ENCODE measurements at places on chromosomes 1 and 21.
A peak's percentile ranks its signal among the peaks of the same experiment; 100 is the strongest.

- DNase-seq: peak; percentile 13
Measured at GRCh38 chr1:154595621-154596020, 12.4 kb downstream of the ADAR start.

- no peak for DNase-seq
Measured at GRCh38 chr1:230641900-230642262, 400 bp upstream of the COG2 start.

DNA sequence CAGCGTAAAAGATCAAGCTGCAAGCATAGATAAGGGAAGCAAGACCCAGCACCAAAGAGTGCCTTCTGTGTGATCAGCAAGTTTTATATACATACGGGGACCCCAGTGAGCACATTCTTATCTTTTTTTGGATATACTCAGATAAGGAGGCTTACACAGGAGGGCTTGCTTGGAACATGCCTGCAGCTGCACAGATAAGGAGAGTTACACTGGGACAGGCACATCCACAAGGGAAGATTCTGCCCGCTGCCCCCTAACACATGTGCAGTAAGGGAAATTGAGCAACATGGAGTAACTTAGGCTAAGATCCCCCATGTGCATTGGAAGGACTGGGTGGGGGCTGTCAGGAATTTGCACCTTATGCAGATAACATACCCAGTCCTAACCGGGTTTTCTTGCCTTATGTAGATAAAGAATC is 1334.8 kb downstream of the MRPL39 start:
- DNase-seq: no peak

DNA sequence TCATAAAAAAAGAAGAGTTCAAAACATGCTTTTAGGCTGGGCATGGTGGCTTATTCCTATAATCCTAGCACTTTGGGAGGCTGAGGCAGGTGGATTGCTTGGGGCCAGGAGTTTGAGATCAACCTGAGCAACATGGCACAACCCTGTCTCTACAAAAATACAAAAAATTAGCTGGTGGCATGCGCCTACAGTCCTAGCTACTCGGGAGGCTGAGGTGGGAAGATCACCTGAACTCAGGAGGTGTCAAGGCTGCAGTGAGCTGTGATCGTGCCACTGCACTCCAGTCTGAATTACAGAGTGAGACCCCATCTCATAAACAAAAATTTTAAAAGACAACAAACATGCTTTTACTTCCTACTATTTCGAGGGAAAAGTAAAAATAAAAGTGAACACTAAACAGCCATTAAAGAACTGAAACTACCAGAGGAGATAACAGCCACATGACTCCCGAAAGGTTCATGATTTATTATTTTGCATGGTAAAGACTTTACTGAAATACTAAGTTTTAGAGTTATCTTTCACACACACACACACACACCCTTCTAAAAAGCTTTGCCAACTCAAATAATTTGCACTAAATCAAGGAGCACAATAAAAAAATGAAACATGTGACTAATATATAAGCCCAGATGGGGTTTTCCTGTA is 48.1 kb downstream of the USP1 start:
- no peak for DNase-seq

- DNase-seq: peak; percentile 73
Measured at GRCh38 chr1:203038891-203039608, 12.8 kb downstream of the PPFIA4 start.

DNA sequence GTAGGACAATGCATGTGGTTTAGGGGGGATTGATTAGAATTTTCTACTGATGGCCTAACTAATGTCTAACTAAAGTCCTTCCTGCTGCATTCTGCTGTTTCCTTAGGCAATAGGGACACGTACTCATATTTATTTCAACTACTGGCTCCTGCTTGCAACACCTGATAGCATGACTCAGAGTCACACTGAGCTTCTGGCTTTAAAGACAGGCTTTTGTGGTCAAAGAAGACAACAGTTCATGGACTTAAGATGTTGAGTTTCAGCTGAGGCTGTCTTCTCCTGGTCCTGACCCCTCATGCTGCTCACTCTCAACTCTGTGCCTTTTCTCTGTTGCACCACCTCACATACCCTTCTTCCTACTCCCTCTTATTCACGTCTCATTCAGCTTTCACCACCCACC is 29.1 kb upstream of the TRABD2B start:
- DNase-seq: peak; percentile 40

DNA sequence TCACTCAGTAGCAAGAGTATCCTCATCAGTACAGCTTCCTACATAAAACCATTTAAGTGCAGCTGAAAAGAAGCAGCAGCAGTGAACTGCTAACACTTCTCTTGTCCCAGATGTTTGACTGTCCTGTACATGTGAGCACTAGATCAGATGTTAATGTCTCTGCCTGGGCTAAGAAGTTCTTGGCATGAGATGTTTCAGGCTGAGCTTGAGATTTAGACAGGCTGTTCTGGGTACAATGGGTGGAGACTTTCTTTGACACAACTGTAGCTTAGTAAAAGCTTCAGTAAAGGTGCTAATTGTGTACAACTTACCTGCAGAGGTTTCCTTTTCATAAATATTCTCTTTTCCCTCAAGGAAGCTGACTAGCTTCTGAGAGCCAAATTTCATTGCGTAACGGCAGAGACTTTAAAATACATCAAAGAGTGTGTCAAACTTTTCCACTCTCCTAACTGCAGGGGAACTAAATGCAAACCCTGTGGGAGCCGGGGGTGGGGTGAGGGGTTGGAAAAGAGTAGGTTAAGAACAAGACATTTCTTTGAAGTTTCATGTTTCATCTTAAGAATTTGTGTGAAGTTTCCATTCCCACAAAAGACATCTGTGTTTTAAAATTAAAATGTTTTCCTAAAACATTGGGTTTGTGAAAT is 82.1 kb upstream of the CCDC190 start:
- DNase-seq: peak; percentile 58

DNA sequence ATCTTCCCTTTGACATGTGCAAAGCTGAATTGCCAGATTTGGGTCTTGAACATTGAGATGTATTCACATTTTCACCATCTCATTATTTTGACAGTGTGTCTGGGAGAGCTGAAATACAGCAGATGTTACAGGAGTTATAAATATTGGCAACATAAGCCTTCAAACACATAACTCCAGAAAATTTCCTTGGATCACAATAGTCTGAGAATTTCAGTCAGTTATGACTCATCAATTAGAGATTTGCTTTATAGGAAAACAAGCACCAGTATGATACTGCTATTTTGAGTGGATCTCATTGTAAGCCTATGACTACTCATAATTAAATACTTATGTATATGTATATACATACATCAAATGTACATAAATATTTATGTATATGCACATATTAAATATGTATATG is 1171.8 kb downstream of the AMY1C start:
- DNase-seq: no peak

DNA sequence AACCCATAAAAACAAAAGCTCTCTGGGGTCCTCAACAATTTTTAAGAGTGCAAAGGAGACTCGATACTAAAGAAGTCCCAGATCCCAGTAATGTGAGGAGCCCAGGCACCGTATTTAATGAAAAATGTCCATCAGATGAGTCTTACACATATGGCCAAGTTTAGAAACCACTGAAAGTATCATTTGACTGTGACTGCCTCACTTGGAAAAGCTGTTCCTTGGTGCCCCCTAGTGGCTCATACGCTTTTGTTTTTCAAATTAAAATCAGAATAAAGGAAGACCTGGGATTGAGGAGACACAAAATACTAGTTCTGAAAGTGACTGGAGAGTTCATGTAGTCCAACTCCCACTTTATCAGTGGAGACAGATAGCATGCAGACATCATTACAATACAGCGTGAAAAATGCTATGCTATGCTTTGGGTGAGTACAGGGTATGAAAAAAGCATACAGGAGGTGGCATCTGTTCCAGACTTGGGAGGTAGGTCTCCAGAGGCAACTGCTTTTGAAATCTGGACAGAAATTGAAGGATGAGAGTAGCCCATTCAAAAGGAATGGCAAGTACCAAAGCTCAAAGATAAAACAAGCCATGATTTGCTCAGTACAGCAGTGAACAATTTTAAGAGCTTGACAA is 33.8 kb downstream of the GDAP2 start:
- DNase-seq: peak; percentile 91

GRCh38 chr21:31992391-31992790 is 119.6 kb downstream of the HUNK start:
- no peak for DNase-seq

DNA sequence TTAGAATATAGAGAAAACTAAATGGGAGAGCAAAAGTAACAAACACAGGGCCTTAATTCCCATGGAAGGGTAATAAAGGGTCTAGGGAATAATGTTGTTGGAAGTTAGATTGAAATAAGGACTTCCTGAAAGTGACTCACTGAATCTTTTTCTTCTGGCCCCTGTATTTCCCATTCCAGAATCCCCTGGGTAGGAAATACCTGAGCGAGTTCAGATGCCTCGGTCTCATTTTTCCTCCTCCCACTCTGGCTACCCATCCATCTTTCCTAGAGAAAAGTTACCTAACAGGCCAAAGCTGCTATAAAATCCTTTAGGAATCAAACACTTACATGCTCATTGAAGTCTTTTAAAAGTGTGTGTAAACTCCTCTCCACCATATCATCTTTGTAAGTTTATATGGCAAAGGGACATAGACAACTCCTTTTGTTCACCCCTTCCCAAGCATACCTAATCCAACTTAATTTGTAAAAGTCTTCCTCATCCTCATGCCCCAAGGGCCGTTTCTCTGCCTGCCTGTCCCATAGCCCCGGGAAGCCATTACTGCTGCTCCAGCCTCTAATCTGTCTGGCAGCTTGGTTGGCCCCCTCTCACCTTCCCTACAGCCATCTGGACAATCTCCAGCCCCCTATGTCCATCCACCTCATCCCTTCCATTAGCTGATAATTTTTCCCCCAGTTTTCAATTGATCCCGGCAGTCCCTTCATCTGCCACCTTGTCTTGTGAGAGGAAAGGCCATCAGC is 3.3 kb upstream of the MEF2D start:
- peak; percentile 37 for DNase-seq

GRCh38 chr21:34280389-34280795 is 83.4 kb upstream of the KCNE2 start:
- peak; percentile 58 for DNase-seq

DNA sequence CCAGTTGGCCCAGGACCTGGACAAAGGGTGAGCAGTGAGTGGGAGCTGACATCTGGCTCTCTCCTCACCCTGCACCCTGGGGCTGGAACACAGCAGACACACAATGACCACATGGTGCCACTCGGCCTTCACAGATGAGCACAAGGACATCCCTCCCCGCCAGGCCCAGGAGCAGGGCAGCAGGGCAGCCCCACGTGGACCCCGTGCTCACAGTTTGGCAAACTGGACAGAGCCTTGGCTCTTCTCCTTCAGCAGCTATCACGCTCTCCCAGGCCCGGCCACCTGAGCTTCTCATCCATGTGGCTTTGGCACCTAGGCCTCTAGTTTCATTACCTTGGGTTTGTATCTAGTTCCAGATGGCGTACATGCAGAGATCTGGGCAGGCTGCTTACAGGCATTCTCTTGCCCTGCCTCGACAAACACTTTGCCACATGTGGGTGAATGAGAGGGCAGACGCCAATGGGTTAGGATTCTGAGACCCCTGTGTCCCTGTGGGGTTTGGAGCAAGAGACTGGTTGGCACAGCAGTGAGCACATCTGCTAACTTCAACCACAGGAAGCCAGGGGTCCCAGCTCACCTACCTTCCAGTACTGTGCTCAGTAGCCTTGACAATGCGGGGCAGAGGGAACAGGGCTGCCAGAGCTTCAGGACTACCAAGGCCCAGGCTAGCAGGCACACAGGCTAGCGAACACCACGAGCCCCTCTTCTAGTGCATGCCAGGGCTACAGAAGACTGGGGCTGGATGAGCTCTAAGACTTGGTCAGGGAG is 3.4 kb upstream of the PTPRF start:
- DNase-seq: no peak

DNA sequence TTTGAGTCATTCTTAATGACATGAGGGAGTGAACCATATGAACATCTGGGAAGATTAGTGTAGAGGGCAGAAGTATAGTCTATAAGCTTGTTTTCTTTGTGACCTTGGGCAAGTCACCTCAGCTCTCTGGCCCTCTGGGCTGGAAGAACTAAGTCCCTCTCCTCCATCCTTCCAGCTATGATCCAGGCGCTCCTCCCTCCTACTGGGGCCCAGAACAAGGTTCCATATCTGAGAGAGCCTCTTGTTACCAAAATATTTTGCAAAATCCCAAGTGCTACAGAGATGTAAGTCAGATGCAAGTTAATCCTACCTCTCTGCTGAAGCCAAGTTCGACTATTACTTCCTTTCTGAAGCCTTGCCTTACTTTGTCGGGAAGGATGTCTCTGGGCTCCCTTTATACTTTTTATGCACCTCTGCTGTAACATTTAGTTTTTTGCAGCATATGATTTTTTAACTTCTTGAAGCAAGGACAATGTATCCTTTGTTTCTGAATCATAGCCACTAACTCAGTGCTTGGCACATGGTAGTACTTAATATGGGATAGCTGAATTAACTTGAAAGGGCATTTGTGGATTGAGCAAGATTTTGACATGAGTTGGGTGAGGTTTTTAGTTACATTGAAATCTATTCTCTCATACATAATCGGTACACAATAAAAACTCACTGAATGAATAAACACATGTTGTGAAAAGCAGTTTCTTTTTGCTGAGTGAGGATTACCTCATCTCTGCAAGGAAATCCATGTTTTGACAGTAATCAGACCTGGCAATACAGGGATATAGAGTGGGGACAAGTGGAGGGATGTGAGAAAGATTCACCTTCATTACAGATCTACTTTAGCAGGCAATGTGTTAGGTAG is 54.7 kb upstream of the BEND5 start:
- no peak for DNase-seq

DNA sequence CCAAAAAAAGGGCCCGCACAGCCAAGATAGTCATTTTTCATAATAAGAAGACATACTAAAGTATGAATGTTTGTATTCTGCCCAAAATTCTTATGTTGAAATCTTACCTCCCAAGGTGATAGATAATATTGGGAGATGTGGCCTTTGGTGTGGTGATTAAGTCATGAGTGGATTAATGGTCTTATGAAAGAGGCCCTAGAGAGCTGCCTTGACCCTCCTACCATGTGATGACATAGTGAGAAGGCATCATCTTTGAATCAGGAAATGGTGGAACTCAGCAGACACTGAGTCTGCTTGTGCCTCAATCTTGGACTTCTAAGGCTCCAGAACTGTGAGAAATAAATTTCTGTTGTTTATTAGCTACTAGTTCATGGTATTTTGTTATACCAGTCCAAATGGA is 11.8 kb upstream of the RNPC3 start:
- DNase-seq: no peak

DNA sequence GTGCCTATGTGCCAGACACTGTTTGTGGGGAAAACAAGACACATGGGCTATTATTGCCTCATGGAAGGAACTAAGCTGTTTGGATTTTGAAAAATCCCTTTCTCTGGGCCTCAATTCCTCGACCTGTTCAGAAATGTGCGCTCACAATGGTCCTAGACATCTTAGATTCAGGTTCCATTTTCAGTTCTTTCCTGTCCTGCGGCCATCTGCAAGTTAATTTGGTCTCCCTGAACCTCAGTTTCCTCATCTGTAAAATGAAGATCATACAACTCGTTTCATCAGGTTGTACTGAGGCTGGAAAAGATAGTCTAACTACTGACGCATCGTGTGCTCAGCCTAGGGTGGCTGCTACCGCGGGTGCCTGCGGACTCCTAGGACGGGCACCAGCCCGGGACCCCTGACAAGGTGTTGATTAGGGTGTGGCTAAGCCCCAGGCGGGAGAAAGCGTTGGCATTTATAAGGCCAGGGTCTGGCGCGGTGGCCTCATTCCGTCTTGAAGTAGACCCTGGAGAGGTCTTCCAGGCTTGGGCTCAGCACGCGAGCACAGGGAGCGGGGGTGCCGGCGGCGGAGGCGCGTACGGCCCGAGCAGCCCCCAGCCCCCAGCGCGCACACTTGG is 493 bp upstream of the ELOA start:
- peak; percentile 17 for DNase-seq
